ENCODE measurements at places on chromosomes 4 and X.
A peak's percentile ranks its signal among the peaks of the same experiment; 100 is the strongest.

GRCh38 chr4:31983246-31983645 lies 1263.1 kb downstream of the PCDH7 start:
- DNase-seq = no peak

- DNase-seq = peak; percentile 54
These were observed 18.2 kb downstream of the PRDM8 start for GRCh38 chr4:80215449-80216052.

DNA sequence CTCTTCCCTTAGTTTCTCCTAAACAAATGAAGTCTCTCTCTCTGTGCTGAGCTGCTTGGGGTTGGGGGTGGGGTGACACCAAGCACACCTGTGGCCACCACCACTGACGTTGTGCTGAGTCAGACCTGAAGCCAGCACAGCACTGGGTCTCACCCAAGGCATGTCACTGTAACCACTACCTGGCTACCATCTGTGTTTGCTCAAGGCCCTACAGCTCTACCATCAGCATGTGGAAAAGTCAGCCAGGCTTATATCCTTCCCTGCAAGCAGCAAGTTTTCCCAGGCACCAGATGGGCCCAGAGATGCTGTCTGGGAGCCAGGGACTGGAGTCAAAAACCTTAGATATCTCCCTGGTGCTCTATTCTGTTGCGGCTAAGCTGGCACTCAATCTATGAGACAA lies 6.9 kb downstream of the CXCL10 start:
- DNase-seq = no peak

GRCh38 chr4:67344594-67345380 lies 200.5 kb downstream of the CENPC start:
- DNase-seq = no peak

DNA sequence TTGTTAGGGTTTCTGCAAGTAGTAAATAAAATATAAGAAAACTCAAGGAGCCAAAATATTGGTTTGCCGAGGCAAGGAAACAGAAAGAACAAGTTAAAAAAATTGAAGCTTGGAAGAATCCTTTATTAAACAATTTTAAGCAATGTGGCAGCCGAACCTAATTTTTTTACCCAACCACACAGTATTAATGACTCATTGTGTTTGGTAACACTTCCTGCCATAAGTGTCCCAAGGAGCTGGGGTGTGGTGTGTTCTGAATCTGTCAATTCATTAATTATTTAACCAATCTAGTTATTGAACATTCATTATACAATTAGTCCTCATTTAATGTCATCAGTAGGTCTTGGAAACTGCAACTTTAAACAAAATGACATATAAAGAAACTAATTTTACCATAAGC lies 19.3 kb upstream of the CPE start:
- no peak for DNase-seq

- no peak for DNase-seq
These were observed 18.1 kb downstream of the HTRA3 start for GRCh38 chr4:8287343-8288280.

- DNase-seq = no peak
These were observed 231.7 kb upstream of the PPARGC1A start for GRCh38 chr4:24121395-24122175.

- no peak for DNase-seq
These were observed 168.7 kb upstream of the GALNTL6 start for GRCh38 chr4:171644430-171645057.

DNA sequence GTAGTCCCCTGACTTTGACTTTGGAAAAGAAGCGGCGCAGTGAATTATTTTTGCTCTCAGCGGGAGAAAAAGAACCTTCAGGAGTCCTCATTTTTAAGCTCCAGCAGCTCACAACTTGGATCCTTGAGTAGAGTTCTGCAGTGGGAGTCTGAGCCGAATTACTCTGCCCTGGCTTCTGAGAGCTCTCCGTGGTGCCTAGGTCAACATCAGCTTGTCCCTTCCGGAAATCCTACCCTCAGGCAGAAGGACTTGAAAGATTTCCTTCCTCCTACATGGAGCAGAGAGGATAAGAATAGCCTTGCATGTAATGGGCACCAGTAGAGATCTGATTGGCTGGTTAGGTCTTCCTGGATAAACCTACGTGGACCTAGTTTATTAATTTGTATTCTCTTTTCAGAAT lies 549.7 kb upstream of the TENM3 start:
- no peak for DNase-seq

GRCh38 chrX:123755107-123755506 lies 22.3 kb upstream of the THOC2 start:
- DNase-seq = no peak

- no peak for DNase-seq
These were observed 7.4 kb upstream of the UBA1 start for GRCh38 chrX:47186096-47186740.

DNA sequence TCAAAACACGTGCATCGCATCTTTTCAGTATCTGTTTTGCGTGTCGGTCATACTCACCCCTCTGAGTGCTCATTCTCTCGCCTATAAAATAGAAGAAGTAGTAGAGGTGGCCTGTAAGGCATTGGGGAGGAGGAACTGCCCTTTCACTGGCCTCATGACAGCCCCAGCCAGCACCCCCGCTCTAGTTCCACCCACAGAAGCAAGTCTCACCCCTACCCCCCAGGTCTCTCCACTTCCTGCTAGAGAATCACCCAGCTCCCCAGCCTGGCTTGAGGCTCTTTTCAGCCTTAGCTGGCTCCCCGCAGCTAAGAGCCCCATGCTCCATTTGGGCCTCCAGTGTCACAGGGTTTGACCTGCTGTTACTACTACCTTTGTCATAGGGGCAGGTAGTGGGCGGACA lies 11.8 kb downstream of the HDAC6 start:
- DNase-seq = no peak

- DNase-seq = no peak
These were observed 85.6 kb downstream of the CASP3 start for GRCh38 chr4:184563621-184564020.

GRCh38 chr4:33959519-33959918 lies 2284.8 kb downstream of the ARAP2 start:
- no peak for DNase-seq

DNA sequence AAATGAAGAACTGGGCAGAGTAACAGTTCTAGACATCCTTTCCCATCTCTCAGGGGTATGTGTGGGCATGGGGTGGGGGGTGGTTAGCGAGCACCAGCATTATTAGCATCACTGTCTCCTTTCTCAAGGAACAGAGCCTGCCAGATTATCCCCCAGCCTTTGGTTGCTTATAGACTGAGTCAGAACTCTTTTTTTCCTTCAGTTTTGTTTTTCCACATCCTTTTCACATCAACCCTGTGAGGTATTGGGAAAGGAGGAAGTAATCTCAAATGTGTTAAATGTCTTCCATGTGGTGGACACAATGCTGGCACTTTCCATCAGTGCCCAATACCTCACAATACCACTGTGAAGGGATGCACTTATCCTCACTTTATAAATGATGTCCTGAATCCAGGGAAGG lies 3.1 kb upstream of the FGF16 start:
- no peak for DNase-seq

GRCh38 chrX:44344194-44344593 lies 722 bp upstream of the EFHC2 start:
- DNase-seq = peak; percentile 84

DNA sequence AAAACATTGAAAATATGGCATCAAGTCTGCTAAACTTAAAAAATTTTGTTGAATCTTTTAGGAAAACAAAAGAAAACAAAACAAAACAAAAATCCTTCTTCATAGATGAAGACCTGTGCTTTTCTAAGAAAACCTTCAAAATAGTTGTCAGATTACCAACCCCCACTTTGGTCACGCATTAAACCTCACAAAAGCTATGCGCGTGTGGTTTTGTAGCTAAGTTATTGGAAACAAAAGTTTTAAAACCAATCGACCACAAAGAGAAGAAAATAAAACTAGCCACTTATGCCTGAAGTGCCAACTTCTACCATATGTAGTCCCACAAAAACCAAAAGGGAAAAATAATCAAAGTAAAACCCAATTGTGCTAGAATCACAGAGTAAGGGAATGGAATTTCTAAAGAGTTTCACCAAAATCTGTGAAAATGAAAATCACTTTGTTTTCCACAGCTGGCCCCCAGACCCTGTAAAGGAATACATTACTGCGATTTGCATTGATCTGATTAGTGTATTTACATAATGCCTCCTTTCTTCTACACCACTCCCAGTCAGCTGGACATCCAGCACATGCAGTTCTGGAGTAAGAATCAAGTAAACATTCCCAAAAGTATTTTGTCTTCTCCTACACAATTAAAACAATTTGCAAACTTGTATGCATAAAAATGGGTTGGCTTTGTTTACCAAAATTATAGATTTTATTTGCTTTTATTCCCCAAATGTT lies 330.1 kb upstream of the DKK2 start:
- no peak for DNase-seq

- DNase-seq = no peak
These were observed 69.0 kb upstream of the ETNPPL start for GRCh38 chr4:108831886-108832285.

DNA sequence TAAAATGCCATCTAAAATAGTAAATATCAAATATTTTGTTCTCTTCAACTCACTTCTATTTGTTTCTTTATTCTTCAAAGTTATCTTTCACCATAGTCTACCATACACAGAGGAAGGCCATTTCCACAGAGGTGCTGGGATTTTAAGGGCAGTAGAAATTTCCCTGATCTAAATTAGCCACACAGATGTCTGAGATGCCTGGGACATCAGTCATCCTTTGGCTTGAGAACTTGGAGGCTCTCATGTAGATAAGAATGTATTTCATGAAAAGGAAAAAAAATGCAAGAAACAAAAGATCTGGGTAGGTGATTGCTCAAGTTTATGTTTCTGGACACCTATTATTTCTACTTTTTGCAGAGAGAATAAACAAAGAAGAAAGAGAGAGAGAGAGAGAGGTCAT lies 1008.2 kb downstream of the NLGN4X start:
- DNase-seq = no peak

DNA sequence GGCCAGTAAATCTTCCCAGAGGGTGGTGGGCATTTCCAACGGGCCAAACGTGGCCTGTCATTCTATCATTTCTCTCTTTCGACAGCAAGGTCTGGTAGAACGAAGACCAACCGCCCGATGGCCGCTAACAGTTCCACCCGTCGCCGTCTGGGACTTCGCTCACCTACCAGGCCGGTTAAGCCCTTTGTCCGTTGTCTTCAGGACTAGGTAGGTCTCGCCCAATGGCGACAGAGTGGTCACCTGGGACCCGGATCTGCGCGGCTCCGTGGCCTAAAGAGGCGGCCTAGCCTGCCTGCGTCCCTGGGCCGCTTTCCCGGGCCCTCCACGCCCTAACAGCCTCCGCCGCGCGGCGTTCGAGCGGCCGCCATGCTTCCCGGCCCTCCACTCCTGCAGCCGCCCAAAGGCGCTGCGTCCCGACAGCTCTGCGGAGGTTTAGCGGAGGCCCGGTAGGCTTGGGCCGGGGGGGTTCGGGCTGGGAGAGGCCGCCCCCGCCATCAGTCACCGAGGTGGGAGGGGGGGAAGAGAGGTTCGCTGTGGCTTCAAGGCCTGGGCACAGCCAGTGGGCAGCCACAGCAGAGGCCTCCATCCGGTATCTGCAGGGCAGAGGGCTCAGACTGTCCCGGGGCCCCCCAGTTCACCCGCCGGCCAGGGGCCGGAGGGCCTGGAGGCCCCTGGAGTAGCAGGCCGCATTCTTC lies 194.0 kb upstream of the BRWD3 start:
- no peak for DNase-seq

- no peak for DNase-seq
These were observed 1.5 kb downstream of the MAN2B2 start for GRCh38 chr4:6576512-6576911.

DNA sequence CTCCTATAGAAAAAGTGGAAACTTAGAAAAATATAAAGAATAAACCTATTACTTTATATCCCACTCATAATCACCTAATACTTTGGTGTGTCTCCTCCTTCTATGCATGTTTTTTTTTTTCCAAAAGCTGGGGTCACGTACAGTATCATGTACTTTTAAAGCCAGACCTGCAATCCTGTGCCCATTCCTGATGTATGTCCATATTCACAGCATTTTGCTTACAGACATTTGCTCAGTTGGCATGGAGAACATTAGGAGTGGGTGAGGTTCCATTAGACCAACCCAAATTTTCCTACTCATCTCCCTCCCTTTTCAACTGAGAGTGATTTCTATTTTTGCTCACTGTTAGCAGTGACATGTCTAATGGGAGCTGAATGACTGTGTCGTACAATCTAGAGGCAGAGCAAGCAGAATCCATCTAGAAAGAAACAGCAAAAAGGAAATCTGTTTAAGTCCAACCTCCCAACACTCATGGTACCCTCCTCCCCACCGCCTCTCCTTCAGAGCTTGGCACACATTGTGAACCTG lies 195.6 kb upstream of the KLF3 start:
- DNase-seq = no peak

DNA sequence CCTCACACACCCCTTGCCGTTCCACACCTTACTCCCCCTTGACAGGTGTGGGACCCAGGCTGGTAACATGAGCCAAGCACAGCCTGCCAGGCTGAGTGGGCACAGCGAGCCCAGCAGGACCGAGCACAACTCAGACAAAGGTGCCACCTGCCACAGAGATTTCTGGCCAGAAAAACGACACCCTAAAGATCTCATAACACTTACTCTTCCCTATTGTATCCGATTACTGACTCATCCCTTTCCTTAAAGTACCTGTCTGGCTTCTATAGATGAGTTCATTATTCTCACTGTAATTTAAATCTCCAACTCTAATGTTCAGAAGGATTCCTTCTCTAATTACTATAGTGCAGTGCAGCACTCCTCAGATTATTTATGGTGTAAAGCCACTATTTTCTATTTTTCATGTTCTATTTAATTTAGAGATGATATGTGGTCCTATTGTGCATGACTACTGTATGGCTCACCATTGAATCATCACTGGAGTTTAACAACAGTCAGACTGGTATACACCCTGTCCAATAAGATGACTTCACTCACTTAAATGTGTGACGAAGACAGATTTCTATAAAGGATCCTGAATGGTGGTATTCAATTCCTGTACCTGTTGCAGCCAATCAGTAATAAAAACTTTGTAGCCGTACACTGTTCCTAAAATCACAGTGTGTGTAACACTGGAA lies 7.6 kb upstream of the SYTL5 start:
- no peak for DNase-seq

GRCh38 chr4:85675076-85676049 lies 200.4 kb downstream of the ARHGAP24 start:
- no peak for DNase-seq

DNA sequence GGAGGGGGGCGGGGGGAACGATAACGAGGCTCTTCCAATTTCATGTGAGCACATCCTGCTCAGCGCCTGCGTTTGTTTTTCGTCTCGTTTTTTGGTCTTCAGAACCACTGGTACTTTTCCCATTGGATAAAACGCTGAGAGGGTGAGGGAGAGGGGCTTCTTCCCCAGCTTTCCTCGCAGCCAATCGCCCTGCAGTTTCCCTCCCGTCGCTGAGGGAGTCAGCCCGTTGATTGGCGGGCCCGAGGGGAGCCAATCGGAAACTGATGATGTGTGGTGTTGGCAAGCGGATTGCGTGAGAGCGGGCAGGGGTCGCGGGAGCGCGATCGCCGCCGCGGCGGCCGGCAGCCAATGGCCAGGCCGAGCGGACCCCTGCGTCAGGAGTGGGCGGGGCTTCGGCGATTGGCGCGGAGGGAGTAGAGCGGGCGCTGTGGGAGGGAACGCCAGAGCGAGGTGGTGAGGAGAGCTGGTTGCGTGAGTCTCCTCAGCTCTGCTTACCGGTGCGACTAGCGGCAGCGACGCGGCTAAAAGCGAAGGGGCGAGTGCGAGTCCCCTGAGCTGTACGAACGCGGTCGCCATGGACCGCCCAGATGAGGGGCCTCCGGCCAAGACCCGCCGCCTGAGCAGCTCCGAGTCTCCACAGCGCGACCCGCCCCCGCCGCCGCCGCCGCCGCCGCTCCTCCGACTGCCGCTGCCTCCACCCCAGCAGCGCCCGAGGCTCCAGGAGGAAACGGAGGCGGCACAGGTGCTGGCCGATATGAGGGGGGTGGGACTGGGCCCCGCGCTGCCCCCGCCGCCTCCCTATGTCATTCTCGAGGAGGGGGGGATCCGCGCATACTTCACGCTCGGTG lies at the start of gene TSPYL2:
TSPYL2 (plus strand) TSS at position 443 of the 848 bp plus-strand sequence; CDS start at position 575, 132 bp downstream.
- DNase-seq = peak; percentile 97
